ENCODE measurements at places on chromosomes 11 and 22. TPM values are rescaled to one million over a fixed set of nuclear protein-coding genes. Genes with fewer than 3 reads are reported as not detected.
A peak's percentile ranks its signal among the peaks of the same experiment; 100 is the strongest.

MDK gene
- total RNA-seq, result 3.2 TPM

DNA sequence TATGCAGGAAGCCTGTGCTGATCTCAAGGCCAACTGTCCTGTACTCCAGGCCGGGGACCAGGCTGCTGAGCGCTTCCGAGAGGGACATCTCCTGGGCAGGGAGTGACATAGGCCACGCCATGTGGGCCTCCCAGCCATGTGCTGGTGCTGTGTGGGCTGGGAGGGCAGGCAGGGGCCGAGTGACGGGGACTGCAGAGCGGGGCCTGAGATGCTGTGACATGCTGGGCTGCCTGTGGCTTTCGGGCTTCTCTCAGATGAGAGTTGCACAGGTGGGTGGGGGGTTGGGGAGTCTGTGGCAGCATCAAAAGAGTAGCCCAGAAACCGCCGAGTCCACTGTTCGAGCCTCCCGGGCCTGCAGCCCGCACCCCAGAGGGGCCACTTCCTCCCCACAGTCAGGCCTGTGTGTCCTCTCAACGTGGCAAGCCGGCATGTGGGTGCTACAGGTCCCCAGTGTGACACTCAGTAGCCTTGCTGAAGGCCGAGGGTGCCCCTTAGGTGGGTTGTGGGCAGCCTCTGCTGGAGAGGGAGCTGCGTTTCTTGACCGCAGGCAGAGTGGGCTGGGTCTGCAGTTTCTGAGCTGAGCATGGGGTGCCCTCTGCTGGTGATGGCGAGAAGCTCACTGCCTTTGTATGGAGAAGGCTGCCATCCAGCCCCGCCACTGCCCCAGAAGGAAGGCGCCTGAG lies 101.2 kb downstream of the BCR start:
- peak; percentile 89 for DNase-seq

- DNase-seq, result no peak
These were observed 25.0 kb downstream of the SWAP70 start for GRCh38 chr11:9688716-9689511.

ZP1 gene
- total RNA-seq, result 0.14 TPM

DNA sequence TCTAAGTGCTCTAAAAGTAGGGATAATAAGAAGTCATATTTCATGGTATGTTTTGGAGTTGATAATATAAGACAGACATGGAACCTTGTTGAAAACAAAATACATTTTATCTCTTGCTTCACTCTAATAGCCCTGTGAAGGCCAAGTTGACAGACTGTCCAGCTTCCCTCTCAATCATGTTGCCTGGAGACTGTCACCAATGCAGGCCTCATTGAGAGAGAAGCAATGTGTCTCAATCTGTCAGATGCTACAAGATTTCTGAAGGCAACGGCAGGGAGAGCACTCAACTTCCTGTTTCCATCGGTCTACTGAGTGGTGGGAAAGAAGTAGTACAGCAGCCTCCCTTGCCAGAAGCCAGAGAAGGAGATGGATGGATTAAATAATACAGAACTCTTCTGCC lies 23.6 kb upstream of the FJX1 start:
- DNase-seq, result no peak

Measured in Right ventricle myocardium inferior (tissue), 1 donor.